Activated CD4-positive, alpha-beta T cell treated with anti-CD3 and anti-CD28 coated beads, Interleukin-2, amount 10 ng/mL, durations not matched to agents 24 days and 14 days (primary cell): ENCODE measurements at places on chromosomes 4 and X. TPM values are rescaled to one million over a fixed set of nuclear protein-coding genes. Genes with fewer than 3 reads are reported as not detected.

GRCh38 chr4:15690020-15690809 is 8.6 kb downstream of the FAM200B start:
- no peak for DNase-seq
- H3K4me1 ChIP-seq = peaks cover 2% of the 10 kb centered on the region
- H3K4me3 ChIP-seq = no peak overlapping the region
- H3K36me3 ChIP-seq = peaks cover 26% of the 10 kb centered on the region
- H3K27me3 ChIP-seq = no peaks in the 10 kb centered on the region
- no peak overlapping the region for H3K27ac ChIP-seq

GRCh38 chr4:158042591-158043030 is 130.2 kb downstream of the GASK1B start:
- H3K27me3 ChIP-seq = no peaks in the 10 kb centered on the region
- no peak overlapping the region for H3K27ac ChIP-seq
- DNase-seq = no peak
- H3K36me3 ChIP-seq = no peaks in the 10 kb centered on the region

- H3K27ac ChIP-seq = no peak overlapping the region
- H3K36me3 ChIP-seq = no peaks in the 10 kb centered on the region
- no peak overlapping the region for H3K4me3 ChIP-seq
- DNase-seq = no peak
Measured at GRCh38 chrX:43808231-43808630, 74.0 kb downstream of the MAOB start.

DNA sequence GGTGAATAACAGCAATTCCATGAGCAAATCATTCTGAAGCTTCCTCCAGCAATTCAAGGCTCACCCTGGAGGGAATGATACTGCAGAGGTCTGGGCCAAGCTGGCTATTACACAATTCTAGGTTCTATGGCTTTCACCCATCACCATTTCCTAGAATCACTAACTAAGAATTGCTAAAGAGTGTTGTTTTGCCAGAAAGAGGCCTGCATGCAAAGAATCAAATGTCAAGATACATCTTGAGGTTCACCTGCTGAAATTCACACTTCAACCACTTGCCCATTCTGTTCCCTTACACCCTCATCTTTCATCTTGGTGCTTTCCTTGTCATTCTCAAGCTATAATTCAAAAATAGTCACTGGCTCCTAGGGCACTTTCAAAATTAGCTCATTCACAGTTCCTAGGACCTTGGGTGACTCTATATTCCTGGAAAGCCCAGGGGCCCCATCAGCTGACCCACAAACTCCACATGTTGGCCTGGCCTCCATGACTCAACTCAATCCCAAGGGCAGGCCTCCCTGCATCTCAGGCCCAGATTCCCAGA is 7.0 kb downstream of the APBB2 start:
- H3K4me1 ChIP-seq = peaks cover 5% of the 10 kb centered on the region
- H3K27ac ChIP-seq = no peak overlapping the region
- H3K4me3 ChIP-seq = no peak overlapping the region
- peaks cover 24% of the 10 kb centered on the region for H3K27me3 ChIP-seq
- no peak for DNase-seq

DNA sequence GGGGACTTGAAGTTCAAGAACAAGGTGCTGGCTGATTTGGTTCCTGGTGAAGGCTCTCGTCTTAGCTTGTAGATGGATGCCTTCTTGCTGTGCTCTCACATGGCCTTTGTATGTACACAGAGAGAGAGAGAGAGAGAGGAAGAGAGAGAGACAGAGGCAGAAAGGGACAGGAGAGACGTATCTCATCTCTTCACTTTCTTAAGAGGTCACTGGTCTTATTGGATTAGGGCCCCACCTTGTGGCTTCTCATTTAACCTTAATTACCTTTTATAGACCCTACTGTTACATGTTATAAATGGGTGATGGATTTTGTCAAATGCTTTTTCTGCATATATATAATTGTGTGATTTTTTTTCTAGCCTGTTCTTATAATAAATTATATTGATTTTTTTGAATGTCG is 1444.2 kb downstream of the ADGRL3 start:
- no peak overlapping the region for H3K4me3 ChIP-seq
- no peaks in the 10 kb centered on the region for H3K4me1 ChIP-seq
- no peak for DNase-seq
- no peaks in the 10 kb centered on the region for H3K36me3 ChIP-seq
- H3K27ac ChIP-seq = no peak overlapping the region

DNA sequence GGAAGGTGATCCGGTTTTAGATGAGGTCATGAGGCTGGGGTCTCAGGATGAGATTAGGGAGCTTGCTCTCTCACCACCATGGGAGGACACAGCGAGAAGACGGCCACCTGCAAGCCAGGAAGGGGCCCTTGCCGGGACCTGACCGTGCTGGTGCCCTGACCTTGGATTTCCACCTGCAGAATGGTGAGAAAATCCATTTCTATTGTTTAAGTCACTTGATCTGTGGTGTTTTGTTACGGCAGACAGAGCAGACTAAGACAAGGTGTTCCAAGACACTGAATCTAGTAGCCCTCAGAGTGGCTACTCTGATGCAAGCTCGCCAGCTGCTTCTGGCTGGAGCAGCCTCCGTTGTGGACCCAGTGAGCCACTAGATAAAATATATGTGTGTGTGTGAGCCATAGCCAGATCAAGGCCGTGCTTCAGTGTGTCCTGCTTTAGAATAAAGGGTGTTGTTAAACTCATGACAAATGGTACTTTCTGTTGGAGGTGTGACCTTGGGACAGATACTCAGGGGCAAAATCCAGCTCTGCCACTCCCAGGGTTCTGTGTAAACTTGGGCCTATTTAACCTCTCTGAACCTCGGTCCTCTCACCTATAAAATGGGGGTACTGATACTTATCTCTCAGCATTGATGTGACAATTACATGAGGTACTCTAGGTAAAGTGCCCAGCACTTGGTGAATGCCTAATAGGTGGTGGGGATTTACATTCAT is 67.9 kb upstream of the STX18 start:
- H3K4me1 ChIP-seq = no peaks in the 10 kb centered on the region
- no peak overlapping the region for H3K4me3 ChIP-seq
- no peaks in the 10 kb centered on the region for H3K27me3 ChIP-seq
- H3K27ac ChIP-seq = no peak overlapping the region

The TMEM271 gene
- total RNA-seq = not detected in 2 replicates

The GPR173 gene
- not detected in 2 replicates for total RNA-seq

- H3K4me1 ChIP-seq = no peaks in the 10 kb centered on the region
- no peak overlapping the region for H3K4me3 ChIP-seq
- peaks cover 32% of the 10 kb centered on the region for H3K27me3 ChIP-seq
Measured at GRCh38 chr4:5882947-5883346, 9.9 kb downstream of the CRMP1 start.

GRCh38 chr4:38529189-38530115 is 134.5 kb upstream of the KLF3 start:
- H3K27ac ChIP-seq = peak overlapping the region; percentile 91
- peaks cover 7% of the 10 kb centered on the region for H3K36me3 ChIP-seq
- H3K27me3 ChIP-seq = peaks cover 12% of the 10 kb centered on the region
- peaks cover 17% of the 10 kb centered on the region for H3K4me1 ChIP-seq
- peak; percentile 82 for DNase-seq

The ITIH6 gene
- total RNA-seq = not detected in 2 replicates

- DNase-seq = no peak
- H3K27ac ChIP-seq = no peak overlapping the region
- H3K36me3 ChIP-seq = no peaks in the 10 kb centered on the region
- H3K4me3 ChIP-seq = no peak overlapping the region
- H3K4me1 ChIP-seq = no peaks in the 10 kb centered on the region
Measured at GRCh38 chr4:136687118-136687517, 845.2 kb downstream of the PCDH18 start.

The HELT gene
- not detected in 2 replicates for total RNA-seq

The FSTL5 gene
- total RNA-seq = not detected in 2 replicates

DNA sequence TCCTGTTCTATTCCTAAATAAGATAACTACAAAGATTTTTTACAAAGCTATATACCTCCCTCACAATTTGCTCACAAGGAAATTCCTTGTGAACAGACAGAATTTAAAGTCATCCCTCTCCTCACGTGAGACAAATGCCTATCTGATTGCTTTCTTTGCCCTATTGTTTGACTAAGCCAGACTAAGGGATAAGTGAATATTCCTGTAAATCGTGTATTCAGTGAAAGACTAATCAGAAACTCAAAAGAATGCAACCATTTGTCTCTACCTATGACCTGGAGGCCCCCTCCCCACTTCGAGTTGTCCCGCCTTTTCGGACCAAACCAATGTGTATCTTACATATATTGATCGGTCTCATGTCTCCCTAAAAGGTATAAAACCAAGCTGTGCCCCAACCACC is 15.3 kb upstream of the ZBTB33 start:
- no peak overlapping the region for H3K27ac ChIP-seq
- no peaks in the 10 kb centered on the region for H3K36me3 ChIP-seq
- H3K4me1 ChIP-seq = no peaks in the 10 kb centered on the region
- no peaks in the 10 kb centered on the region for H3K27me3 ChIP-seq
- H3K4me3 ChIP-seq = no peak overlapping the region

GRCh38 chr4:113645771-113646441 is 115.6 kb downstream of the CAMK2D start:
- no peak overlapping the region for H3K27ac ChIP-seq
- H3K27me3 ChIP-seq = no peaks in the 10 kb centered on the region
- no peak for DNase-seq
- no peak overlapping the region for H3K4me3 ChIP-seq

GRCh38 chr4:515251-515650 is 16.2 kb downstream of the PIGG start:
- no peak for DNase-seq
- H3K4me3 ChIP-seq = no peak overlapping the region
- H3K27me3 ChIP-seq = no peaks in the 10 kb centered on the region
- H3K36me3 ChIP-seq = peaks cover 70% of the 10 kb centered on the region

The TEX13D gene
- total RNA-seq = not detected in 2 replicates

The PDLIM3 gene
- total RNA-seq = not detected in 2 replicates

- no peaks in the 10 kb centered on the region for H3K27me3 ChIP-seq
- H3K36me3 ChIP-seq = peaks cover 85% of the 10 kb centered on the region
- peaks cover 92% of the 10 kb centered on the region for H3K4me1 ChIP-seq
- peak; percentile 80 for DNase-seq
Measured at GRCh38 chr4:10106421-10107039, 10.1 kb downstream of the WDR1 start.

The ADGRA3 gene
- 23.0 and 23.1 TPM in 2 replicates for total RNA-seq

- H3K4me1 ChIP-seq = peaks cover 3% of the 10 kb centered on the region
- no peak overlapping the region for H3K27ac ChIP-seq
- no peak for DNase-seq
- no peak overlapping the region for H3K4me3 ChIP-seq
Measured at GRCh38 chrX:9670136-9670814, 95.4 kb downstream of the GPR143 start.

DNA sequence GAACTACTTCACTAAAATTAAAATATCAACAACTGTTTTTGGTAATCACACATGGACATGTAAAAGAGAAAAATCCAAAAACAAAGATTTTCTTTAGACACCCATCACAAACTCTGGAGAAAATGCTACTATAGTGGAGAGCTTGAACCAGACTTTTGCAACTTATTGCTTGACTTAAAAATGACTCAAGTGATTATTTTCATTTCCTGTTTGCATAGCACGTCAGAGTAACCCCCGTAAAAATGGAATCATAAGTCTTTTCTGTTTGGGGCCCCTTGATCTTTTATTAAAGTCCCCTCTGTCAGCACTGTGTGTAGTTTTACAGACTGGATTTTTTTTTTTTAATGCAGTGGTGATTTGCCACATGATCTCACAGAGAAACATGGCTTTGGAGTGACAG is 79.5 kb downstream of the PRKG2 start:
- H3K27me3 ChIP-seq = no peaks in the 10 kb centered on the region
- H3K4me1 ChIP-seq = no peaks in the 10 kb centered on the region
